Activated CD4-positive, alpha-beta T cell treated with anti-CD3 and anti-CD28 coated beads, Interleukin-2, amount 10 ng/mL, durations not matched to agents 7 days and 5 days (primary cell): ENCODE measurements at places on chromosomes 11 and 22.

- no peak for DNase-seq
- no peak overlapping the region for H3K4me3 ChIP-seq
- no peaks in the 10 kb centered on the region for H3K36me3 ChIP-seq
- H3K27ac ChIP-seq, result no peak overlapping the region
Observed at GRCh38 chr22:22721681-22722354, 77.4 kb downstream of the GGTLC2 start.

GRCh38 chr11:78194490-78194889 lies 5.8 kb downstream of the USP35 start:
- H3K27me3 ChIP-seq, result no peaks in the 10 kb centered on the region
- peaks cover 55% of the 10 kb centered on the region for H3K4me1 ChIP-seq
- no peak for DNase-seq
- H3K27ac ChIP-seq, result peak overlapping the region; percentile 2
- H3K4me3 ChIP-seq, result no peak overlapping the region

- DNase-seq, result no peak
- H3K4me3 ChIP-seq, result no peak overlapping the region
- H3K27me3 ChIP-seq, result no peaks in the 10 kb centered on the region
- H3K4me1 ChIP-seq, result peaks cover 5% of the 10 kb centered on the region
- no peak overlapping the region for H3K27ac ChIP-seq
Observed at GRCh38 chr11:33449798-33450197, 192.6 kb downstream of the HIPK3 start.

DNA sequence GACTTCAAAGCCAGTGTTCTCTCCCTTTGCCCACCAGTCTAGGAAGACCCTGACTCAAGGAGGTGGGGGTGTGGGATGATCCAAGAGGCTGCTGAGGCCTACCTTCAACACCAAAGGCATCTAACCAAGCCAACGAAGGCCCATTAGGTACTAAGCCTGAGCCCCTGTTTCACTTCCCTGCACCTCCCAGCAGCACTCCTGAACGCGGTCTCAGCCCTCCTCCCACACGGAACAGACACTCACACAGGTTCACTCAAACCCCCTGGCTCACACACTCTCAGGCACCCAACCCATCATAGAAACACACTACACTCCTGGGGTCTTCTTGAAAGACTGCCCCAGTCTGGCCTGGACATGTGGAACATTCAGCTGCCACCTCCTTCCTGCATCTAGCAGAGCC lies 40.7 kb downstream of the SLC22A12 start:
- no peak for DNase-seq
- H3K4me1 ChIP-seq, result peaks cover 15% of the 10 kb centered on the region
- no peaks in the 10 kb centered on the region for H3K36me3 ChIP-seq
- no peak overlapping the region for H3K27ac ChIP-seq
- H3K4me3 ChIP-seq, result no peak overlapping the region

DNA sequence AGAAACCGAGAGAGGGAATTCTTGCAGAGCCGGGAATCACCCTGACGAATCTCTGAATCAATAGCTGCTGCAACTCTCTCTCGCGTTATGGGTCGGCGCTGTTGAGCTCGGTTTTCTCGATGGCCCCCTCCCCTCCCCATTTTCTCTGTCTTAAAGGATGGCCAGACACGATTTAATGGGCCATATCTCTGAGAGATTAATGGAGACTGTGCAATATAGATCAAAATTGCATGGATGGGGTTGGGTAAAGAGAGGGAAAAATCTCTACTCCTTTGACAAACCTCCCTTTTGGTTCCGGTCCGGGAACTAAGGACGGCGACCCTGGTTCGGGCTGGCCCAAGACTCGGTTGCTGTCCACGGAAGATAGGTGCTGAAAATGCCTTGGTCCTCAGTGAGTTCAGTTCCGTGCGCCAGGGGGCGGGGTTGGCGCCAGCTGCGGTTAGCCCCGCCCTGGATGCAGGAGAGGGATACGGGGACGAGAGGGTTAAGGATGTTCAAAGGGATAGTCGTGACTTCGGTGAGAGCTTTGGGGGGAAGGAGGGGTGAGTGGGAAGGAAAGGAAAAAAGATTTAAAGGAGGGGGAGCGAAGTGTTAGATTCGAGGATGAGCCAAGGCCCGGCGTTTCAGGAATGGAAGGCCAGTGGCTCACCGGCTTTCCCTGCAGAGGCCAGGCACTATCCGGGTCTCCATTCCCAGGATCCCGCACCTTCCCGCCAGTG lies 103.6 kb upstream of the HSD17B12 start:
- peaks cover 92% of the 10 kb centered on the region for H3K27me3 ChIP-seq
- no peak overlapping the region for H3K27ac ChIP-seq
- no peak overlapping the region for H3K4me3 ChIP-seq
- DNase-seq, result peak; percentile 37

DNA sequence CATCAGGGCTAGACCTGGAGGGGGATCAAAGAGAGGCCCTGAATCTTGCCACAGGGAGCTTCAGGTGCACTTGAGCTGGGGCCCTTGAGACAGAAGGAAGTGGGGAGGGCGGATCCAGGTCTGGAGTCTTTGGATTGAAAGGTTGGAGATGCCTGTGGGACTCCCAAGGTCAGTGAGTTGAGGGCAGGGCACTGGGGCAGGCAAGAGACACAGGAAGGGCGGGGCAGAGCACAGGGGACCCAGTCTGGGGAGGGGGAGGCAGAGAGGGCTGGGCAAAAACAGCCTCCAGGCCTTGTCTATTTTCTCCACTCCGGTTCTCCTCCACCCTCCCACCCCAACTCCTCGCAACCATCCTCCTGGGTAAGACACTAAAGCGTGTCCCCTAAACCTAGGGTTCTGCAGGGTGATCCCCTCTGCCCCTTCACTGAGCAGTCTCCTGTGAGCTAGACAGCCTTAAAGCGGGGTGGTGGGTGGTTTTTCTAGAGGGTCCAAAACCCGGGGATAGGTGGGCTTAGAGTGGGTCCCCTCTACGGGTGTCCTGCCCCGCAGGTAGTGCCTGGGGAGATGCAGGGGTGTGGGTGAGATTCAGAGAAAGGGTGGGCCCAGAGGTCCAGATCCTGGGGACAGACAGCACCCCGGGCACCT lies 38.6 kb upstream of the CELSR1 start:
- no peaks in the 10 kb centered on the region for H3K27me3 ChIP-seq
- H3K4me1 ChIP-seq, result peaks cover 43% of the 10 kb centered on the region
- peaks cover 4% of the 10 kb centered on the region for H3K36me3 ChIP-seq
- H3K27ac ChIP-seq, result peak overlapping the region; percentile 86
- H3K4me3 ChIP-seq, result peak overlapping the region; percentile 77

DNA sequence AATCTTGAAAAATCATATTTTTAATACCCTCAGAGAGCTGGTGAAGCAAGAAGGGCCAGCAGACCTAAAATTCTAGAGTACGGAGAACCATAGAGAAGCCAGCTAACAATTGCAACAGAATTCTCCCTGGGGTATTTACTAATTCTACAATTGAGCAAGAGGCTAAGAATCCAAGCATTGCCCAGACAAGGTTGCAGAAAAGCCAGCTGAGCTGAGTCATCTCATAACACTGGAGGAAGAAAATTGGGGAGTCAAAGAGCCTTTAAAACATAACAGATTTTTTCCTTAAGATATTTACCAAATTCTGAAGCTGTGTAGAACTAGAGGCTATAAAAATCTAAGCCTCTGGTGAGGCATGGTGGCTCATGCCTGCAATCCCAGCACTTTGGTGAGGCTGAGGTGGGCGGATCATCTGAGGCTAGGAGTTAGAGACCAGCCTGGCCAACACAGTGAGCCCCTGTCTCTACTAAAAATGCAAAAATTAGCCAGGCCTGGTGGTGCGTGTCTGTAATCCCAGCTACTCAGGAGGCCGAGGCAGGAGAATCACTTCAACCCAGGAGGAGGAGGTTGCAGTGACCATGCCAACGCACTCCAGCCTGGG lies 13.6 kb upstream of the TMEM216 start:
- H3K4me3 ChIP-seq, result no peak overlapping the region
- DNase-seq, result no peak
- no peak overlapping the region for H3K27ac ChIP-seq
- H3K4me1 ChIP-seq, result no peaks in the 10 kb centered on the region
- peaks cover 18% of the 10 kb centered on the region for H3K36me3 ChIP-seq

- no peak for DNase-seq
- H3K27me3 ChIP-seq, result peaks cover 9% of the 10 kb centered on the region
- H3K4me3 ChIP-seq, result no peak overlapping the region
- H3K4me1 ChIP-seq, result peaks cover 7% of the 10 kb centered on the region
- no peaks in the 10 kb centered on the region for H3K36me3 ChIP-seq
- H3K27ac ChIP-seq, result no peak overlapping the region
Observed at GRCh38 chr11:12042215-12042676, 33.8 kb upstream of the DKK3 start.

GRCh38 chr22:49117486-49117885 lies 710.2 kb downstream of the BRD1 start:
- H3K4me1 ChIP-seq, result no peaks in the 10 kb centered on the region
- no peak overlapping the region for H3K27ac ChIP-seq
- DNase-seq, result no peak
- H3K27me3 ChIP-seq, result no peaks in the 10 kb centered on the region
- H3K36me3 ChIP-seq, result no peaks in the 10 kb centered on the region

- no peak overlapping the region for H3K4me3 ChIP-seq
- no peaks in the 10 kb centered on the region for H3K4me1 ChIP-seq
- no peaks in the 10 kb centered on the region for H3K27me3 ChIP-seq
- no peak for DNase-seq
- H3K27ac ChIP-seq, result no peak overlapping the region
- H3K36me3 ChIP-seq, result no peaks in the 10 kb centered on the region
Observed at GRCh38 chr11:70134490-70134889, 56.4 kb downstream of the ANO1 start.

GRCh38 chr11:79168530-79169110 lies 272.2 kb downstream of the TENM4 start:
- no peak overlapping the region for H3K27ac ChIP-seq
- no peak for DNase-seq
- no peaks in the 10 kb centered on the region for H3K36me3 ChIP-seq
- H3K27me3 ChIP-seq, result no peaks in the 10 kb centered on the region
- H3K4me1 ChIP-seq, result no peaks in the 10 kb centered on the region

- DNase-seq, result peak; percentile 20
- H3K36me3 ChIP-seq, result no peaks in the 10 kb centered on the region
- H3K27me3 ChIP-seq, result peaks cover 82% of the 10 kb centered on the region
Observed at GRCh38 chr11:43573233-43573632, 107.3 kb upstream of the HSD17B12 start.

DNA sequence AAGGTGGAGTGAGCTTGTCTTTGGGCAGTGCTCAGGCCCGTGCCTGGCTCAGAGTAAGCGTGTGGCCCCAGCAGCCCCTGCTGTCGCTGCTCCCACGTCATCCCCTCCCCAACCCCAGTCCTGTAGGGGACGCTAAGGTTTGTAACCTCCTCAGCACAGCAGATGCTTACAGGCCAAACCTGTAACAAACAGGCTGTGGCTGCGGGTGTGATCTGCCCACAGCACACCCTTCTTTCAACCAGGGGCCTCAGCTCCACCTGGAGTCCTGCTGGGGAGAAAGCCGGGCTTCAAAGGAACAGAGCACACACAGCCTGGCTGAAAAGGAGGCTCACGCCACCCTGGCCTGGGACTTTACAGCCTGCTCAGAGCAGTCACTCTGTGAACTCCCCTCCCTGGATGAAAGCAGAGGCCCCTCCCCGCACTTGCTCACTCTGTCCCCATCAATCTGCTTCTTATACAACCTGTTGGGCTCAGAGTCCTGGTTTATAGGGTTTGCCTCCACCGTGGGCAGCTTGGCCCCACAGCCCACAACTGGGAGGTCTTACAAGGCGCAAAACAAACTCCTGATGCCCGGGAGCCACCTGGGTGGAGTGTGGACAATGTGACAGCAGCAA lies 54.3 kb downstream of the SCUBE1 start:
- no peak overlapping the region for H3K4me3 ChIP-seq
- peaks cover 9% of the 10 kb centered on the region for H3K4me1 ChIP-seq
- H3K36me3 ChIP-seq, result no peaks in the 10 kb centered on the region
- DNase-seq, result no peak
- no peaks in the 10 kb centered on the region for H3K27me3 ChIP-seq

- H3K36me3 ChIP-seq, result peaks cover 24% of the 10 kb centered on the region
- H3K27ac ChIP-seq, result no peak overlapping the region
- peaks cover 39% of the 10 kb centered on the region for H3K4me1 ChIP-seq
- H3K27me3 ChIP-seq, result no peaks in the 10 kb centered on the region
Observed at GRCh38 chr22:44186737-44187136, 6.0 kb downstream of the PARVG start.

GRCh38 chr11:82924522-82925224 lies 23.1 kb downstream of the DDIAS start:
- no peak overlapping the region for H3K27ac ChIP-seq
- H3K4me3 ChIP-seq, result no peak overlapping the region
- peaks cover 35% of the 10 kb centered on the region for H3K36me3 ChIP-seq
- no peak for DNase-seq
- no peaks in the 10 kb centered on the region for H3K27me3 ChIP-seq
- peaks cover 43% of the 10 kb centered on the region for H3K4me1 ChIP-seq

GRCh38 chr22:32761251-32761903 lies 40.1 kb upstream of the TIMP3 start:
- no peak for DNase-seq
- no peak overlapping the region for H3K27ac ChIP-seq
- no peaks in the 10 kb centered on the region for H3K4me1 ChIP-seq
- H3K36me3 ChIP-seq, result no peaks in the 10 kb centered on the region

DNA sequence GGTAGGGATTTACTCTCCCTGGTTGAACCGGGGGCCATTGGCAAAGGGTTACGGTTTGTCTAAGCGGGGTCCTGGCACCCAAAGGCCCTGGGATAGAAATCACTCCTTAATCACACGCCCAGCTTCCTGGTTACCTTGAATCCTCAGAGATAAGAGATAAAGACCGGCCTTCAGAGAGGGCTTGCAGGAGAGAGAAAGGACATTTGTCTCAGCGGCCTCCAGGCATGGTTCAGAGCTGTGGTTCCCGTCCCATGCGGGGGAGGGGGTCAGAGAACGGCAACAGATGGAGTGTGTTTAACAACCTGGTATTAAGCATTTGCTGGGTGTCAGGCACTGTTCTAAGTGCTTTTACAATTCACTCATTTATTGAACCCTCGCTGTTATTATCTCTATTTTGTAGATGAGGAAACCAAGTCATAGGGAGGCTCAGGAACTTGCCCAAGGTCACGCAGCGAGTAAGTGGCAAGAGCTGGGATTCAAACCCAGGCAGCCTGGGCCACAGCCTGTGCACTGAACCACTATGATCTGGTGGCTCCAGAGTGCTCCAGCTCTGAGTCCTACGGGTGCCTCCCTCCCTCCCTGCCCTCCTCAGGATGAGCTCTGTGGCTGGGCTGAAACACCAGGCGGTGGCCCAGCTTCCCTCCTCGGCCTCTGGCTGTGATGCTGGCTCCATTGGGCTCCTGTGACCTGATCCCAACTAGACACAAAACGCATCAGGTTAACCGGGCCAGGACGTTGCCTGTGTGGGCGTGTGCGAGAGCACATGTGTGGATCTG lies 18.6 kb downstream of the LRRC10B start:
- H3K4me3 ChIP-seq, result no peak overlapping the region
- no peaks in the 10 kb centered on the region for H3K4me1 ChIP-seq
- DNase-seq, result no peak
- no peaks in the 10 kb centered on the region for H3K36me3 ChIP-seq
- H3K27me3 ChIP-seq, result peaks cover 3% of the 10 kb centered on the region

DNA sequence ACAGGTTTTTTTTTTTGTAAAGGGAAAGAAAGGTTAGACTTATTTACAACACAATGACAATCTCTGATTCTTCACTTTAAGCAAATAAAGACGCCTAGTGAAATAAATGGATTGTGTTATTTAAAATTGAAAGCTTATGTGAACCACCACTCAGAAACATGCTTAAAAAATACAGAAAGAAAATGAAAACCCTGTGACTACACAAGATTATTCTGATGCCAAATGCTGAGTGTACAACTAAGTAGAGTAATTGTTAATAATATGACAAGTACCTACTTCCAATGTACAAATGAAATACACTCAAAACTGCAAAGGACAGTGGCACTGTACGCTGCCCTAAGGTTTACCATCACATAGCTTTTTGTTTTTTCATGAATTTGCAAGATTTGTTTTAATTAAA lies 1.0 kb downstream of the BLID start:
- H3K27ac ChIP-seq, result no peak overlapping the region
- no peak overlapping the region for H3K4me3 ChIP-seq
- no peaks in the 10 kb centered on the region for H3K36me3 ChIP-seq
- no peak for DNase-seq
- H3K4me1 ChIP-seq, result no peaks in the 10 kb centered on the region
